ENCODE measurements at places on chromosomes 12 and 14.

DNA sequence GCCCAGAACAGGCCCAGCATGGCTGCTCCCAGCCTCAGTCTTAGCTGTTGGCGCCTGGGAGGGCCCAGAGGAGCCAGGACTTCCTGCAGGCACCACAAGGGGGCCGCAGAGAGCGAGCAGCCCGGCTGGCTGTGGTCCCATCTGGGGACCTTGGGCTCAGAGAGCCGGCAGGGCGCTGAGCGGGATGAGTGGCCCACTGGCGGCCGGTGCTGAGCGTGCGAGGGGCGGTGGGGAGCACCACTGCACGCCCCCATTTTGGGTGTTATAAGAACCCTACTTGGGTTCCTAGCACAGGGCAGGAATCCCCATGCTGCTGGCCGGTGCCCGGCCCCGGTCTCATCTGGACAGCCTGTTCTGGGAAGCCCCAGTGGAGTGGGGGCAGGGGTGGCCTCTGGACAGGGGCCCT lies 25.9 kb upstream of the CRIP2 start:
- no peak for DNase-seq

- DNase-seq: no peak
Observed at GRCh38 chr14:30528119-30528518, 30.8 kb upstream of the G2E3 start.

GRCh38 chr14:74062809-74063150 lies 21.5 kb downstream of the ALDH6A1 start:
- DNase-seq: no peak

GRCh38 chr12:68034567-68034966 lies 45.3 kb downstream of the IFNG-AS1 start:
- no peak for DNase-seq

GRCh38 chr14:85223667-85224066 lies 306.3 kb upstream of the FLRT2 start:
- DNase-seq: no peak

GRCh38 chr12:75969768-75970167 lies 61.8 kb downstream of the PHLDA1 start:
- DNase-seq: no peak

DNA sequence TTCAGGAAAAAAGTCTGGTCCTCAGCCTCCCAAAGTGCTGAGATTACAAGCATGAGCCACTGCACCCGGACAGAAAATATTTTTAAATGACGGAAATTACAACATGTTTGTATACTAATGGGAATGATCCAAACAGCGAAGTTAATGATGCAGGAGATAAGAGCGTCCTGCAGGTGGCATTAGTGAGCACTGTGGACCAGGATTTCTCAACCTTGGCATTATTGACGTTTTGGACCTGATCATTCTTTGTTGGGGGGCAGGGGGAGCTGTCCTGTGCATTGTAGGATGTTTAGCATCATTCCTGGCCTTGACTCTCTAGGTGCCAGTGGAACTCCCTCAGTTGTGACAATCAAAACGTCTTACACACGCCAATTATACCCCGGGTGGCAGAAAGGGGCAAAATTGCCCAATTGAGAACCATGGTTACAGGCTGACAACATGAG lies 34.1 kb downstream of the SCFD1 start:
- DNase-seq: no peak

GRCh38 chr12:50951112-50951511 lies 1.2 kb upstream of the HIGD1C start:
- no peak for DNase-seq

DNA sequence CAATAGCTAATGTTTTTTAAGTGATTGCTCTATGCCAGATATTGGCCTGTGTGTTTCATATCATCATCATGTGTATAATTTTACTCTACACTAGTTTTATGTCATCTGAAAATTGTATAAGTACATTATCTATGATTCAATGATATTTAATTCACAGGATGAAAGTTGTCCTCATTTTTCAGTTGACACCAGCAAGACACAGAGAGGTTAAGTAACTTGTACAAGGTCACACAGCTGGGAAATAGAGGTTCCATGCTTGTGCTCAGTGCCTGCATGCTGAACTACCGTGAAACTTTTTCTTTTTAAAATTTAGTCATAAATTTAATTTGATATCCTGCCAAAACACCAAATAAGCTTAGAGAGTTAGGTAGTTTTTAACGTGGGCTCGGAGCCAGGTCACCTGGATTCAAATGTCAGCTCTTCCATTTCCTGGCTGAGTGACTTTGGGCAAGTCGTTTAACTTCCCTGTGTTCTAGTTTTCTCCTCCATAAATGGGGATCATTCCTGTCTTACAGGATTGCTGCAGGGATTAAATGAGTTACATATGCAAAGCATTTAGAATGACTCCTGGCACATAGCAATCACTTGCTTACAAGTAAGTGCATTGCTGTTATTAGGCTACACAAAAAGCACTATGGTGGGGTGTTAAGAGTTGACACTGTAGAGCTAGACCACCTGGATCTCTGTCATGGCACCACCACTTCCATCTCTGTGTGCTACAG lies 183.9 kb downstream of the ETV6 start:
- DNase-seq: no peak

DNA sequence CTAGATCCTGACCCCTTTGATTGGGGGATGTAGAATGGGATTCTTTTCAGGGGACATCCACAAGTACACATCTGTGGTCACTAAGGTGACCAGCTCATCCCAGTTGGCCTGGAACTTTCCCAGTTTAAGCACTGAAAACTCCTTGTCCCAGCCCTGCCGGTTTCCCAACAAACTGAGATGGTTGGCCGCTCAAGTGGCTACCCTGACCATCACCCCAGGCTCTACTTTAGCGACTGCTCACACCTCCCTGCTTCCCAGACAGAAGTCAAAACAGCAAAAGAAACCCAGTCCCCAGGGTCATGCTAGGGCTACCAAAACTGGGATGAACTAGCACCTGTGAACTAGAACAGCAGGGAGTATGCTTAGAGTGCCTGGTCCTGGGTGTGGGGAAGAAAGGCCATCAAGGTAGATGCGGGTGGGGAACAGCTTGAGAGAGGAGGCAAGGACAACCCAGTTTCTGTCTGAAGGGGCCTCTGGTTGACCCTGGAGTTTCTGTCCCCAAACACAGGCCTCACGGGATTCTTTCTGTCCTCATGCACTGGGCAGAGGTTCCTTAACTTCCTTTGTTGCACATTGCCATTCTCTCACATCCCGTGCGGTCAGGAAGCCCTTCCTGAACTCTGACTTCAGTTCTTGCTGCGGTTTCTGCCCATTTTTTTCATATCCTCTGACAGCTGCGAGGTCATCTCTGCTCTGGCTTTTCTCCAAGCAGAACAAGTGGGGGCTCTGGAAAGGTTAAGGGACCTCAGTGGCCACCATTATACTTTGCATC lies 1.6 kb downstream of the LTB4R start:
- no peak for DNase-seq

- no peak for DNase-seq
Observed at GRCh38 chr14:42947991-42948390, 1341.3 kb downstream of the LRFN5 start.

DNA sequence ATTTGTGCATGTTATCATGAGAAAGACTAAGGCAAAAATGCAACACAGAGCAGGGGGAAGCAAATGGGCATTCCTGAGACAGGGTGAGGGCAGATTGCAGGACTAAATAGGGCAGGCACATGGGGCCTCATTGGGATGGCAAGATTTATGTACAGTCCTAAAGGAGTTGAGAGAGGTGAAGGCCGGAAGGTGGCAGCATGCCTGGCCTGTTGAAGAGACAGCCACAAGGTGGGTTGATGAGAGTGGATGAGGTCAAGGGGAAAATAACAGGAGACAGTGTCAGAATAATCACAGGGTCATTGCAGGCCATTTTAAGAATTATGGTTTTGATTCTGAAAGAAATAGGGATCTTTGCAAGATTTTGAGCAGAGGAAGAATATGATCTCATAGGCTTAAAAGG lies 21.0 kb downstream of the PAH start:
- no peak for DNase-seq

- peak; percentile 35 for DNase-seq
Observed at GRCh38 chr12:88650715-88651114, 70.4 kb upstream of the KITLG start.

- DNase-seq: no peak
Observed at GRCh38 chr14:31172084-31172483, 35.5 kb downstream of the HECTD1 start.
